ENCODE measurements at places on chromosomes 3 and 15. TPM values are rescaled to one million over a fixed set of nuclear protein-coding genes. Genes with fewer than 3 reads are reported as not detected.

DLL4 gene
- total RNA-seq: 3.5 TPM

GOLGA6B gene
- 18.0 TPM for total RNA-seq

PLSCR2 gene
- 9.4 TPM for total RNA-seq

CILP gene
- total RNA-seq: 27.1 TPM

PEX5L gene
- 6.3 TPM for total RNA-seq

MAP1A gene
- total RNA-seq: 17.7 TPM

TMCO5A gene
- total RNA-seq: 129 TPM

VPS39 gene
- 120 TPM for total RNA-seq

SLC22A14 gene
- 2.7 TPM for total RNA-seq

B3GNT5 gene
- total RNA-seq: 6.3 TPM

GLDN gene
- 1.3 TPM for total RNA-seq

NRG4 gene
- total RNA-seq: 10.8 TPM

EFCAB12 gene
- total RNA-seq: 7.3 TPM

SLC9C1 gene
- 9.8 TPM for total RNA-seq

SNTN gene
- total RNA-seq: not detected

DNA sequence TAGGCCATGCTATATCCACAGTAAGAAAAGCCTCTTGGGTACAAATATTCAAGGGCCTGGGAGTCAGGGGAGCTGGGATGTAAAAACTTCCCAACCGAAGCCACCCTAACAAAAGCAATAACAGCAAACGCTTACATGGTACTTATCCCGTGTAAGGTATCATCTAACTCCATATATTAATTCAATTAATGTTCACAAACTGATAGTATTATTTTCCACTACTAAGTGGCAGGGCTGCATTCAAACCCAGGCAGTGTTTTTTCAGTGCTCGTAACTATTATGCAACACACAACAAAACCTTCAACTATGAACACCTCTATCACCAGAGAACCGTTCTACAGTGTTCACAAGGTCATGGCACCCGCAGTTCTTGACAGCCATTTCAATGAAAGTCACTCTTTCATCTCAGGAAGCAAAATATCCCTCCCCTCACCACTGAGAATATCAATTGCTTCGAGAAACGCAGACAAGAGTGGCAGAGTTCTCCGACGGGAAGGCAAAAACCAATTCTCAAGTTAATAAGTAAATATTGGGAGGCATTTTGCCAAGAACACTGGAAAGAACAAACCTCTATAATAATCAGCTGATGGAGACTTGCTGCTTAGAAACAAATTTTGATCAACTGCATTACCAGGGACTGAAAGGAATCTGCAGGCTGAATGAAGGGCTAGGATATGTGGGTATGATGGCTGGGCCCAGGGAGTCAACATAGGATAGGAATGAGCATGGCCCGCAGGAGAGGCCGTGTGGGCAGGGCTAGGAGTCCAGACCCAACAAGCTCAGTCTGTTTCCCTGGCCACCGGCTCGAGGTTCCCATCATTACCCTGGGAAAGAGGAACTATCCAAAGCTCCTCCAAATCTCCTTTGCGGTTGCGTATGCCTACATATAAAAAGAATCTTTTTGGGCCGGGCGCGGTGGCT lies 72.3 kb downstream of the XXYLT1 start:
- no peak for DNase-seq
- no peaks in the 10 kb centered on the region for H3K27me3 ChIP-seq
- H3K27ac ChIP-seq: no peak overlapping the region
- no peaks in the 10 kb centered on the region for H3K4me1 ChIP-seq
- H3K4me3 ChIP-seq: no peak overlapping the region

DNA sequence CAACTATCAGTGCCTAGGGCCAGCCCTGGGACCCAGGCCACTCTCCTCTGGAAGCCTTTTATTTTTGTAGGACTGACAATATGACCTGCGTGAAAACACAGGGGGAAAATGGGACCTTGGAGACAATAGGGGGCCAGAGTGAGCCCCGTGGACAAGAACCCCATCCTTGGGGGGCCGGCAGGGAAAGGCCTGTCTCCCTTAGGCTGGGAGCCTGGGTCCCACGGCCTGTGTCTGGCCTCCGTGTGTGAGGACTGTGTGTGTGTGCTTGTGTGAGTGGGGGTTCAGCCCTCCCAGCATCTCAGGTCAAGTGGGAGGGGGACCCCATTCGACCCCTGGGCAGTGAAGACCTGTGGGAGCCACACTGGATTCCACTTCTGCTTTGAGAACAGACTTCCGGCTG lies 53.3 kb downstream of the EXOG start:
- no peak overlapping the region for H3K4me3 ChIP-seq
- no peak overlapping the region for H3K27ac ChIP-seq
- H3K27me3 ChIP-seq: no peaks in the 10 kb centered on the region
- peak; percentile 9 for DNase-seq

GRCh38 chr3:14797731-14798130 lies 21.0 kb upstream of the FGD5 start:
- H3K36me3 ChIP-seq: no peaks in the 10 kb centered on the region
- H3K4me1 ChIP-seq: no peaks in the 10 kb centered on the region
- H3K27me3 ChIP-seq: no peaks in the 10 kb centered on the region
- no peak overlapping the region for H3K27ac ChIP-seq
- no peak for DNase-seq

GRCh38 chr15:73856458-73857192 lies 16.7 kb upstream of the TBC1D21 start:
- H3K4me1 ChIP-seq: no peaks in the 10 kb centered on the region
- no peak for DNase-seq
- H3K4me3 ChIP-seq: no peak overlapping the region
- no peak overlapping the region for H3K27ac ChIP-seq

GRCh38 chr3:181999314-181999713 lies 287.6 kb downstream of the SOX2 start:
- no peaks in the 10 kb centered on the region for H3K4me1 ChIP-seq
- no peak overlapping the region for H3K27ac ChIP-seq
- DNase-seq: no peak
- no peak overlapping the region for H3K4me3 ChIP-seq

GRCh38 chr3:38147421-38147820 lies 9.0 kb downstream of the MYD88 start:
- DNase-seq: no peak
- H3K27me3 ChIP-seq: no peaks in the 10 kb centered on the region
- no peak overlapping the region for H3K27ac ChIP-seq
- H3K36me3 ChIP-seq: no peaks in the 10 kb centered on the region

DNA sequence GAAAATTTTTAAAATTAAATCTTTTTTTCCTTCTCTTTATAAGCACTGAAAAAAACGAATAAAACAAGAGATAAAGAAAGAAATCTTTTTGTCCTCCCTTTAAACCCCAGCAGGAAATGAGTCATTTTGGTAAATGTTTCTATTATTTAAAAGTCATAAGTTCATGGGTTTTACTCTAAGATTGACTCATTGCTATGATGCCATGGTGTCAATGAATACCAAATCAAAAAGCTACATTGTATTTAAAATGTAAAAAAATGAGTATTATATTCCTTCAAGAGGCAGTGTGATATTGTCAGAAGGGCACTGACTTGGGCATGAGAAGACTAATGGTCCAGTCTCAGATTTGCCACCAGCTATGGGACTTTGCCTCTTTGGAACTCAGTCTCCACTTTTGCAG lies 303.4 kb upstream of the DNAJC19 start:
- no peaks in the 10 kb centered on the region for H3K27me3 ChIP-seq
- no peaks in the 10 kb centered on the region for H3K36me3 ChIP-seq
- no peak overlapping the region for H3K4me3 ChIP-seq
- DNase-seq: no peak
- H3K4me1 ChIP-seq: no peaks in the 10 kb centered on the region

DNA sequence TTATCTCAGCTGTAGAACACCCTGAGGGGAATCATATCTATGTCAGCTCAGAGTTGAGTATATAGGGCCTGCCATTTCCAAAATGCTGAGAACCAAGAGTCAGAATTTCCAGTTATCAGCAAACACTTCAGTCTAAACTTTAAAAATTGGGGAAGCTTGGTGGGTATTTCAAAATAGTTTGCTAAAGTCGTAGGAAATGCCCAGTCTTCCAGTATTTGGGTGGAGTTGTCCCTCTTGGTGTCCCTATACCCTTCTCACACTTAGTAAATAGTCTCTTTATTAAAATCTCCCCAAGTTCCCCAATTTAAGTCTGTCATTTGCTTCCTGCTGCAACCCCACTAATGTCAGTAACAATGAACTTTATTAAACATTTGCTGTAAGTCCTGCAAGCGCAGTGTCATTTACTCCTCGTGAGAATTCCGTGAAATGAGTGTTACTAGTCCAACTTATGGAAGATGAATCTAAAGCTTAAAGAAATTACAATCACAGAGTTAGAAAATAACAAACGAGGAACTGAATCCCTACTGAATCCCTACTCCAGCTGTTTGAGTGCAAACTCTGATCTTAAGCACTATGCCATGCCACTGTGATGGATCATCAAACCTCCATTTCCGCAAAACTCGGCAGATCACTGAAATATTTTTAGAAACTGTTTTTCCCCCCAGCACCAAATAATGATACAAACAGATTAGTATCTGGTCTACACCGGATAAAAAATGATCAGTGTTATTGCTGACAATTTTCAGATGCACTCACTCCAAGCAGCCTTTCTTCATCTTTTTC lies 341.7 kb upstream of the PROK2 start:
- no peak for DNase-seq
- no peaks in the 10 kb centered on the region for H3K4me1 ChIP-seq
- H3K36me3 ChIP-seq: no peaks in the 10 kb centered on the region
- no peaks in the 10 kb centered on the region for H3K27me3 ChIP-seq
- no peak overlapping the region for H3K27ac ChIP-seq

DNA sequence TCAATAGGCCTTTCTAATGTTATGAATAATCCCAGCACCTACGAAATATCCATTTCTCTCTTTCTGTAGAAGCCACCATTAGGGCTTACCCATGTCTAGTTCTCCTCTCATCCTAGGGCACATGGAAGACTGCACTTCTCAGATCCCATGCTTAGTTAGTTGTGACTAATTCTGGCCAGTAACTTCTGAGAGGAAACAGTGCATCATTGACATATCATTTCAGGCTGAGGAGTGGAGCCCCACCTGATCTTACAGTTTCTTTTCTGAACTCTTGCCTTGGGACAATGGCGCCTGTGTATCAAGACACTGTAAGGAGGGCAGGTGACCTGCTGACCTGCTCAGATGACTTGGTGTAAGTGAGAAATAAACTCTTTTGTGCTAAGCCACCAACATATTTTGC lies 39.4 kb upstream of the TBL1XR1 start:
- no peak for DNase-seq
- no peaks in the 10 kb centered on the region for H3K36me3 ChIP-seq
- no peak overlapping the region for H3K4me3 ChIP-seq
- no peaks in the 10 kb centered on the region for H3K4me1 ChIP-seq

- no peaks in the 10 kb centered on the region for H3K27me3 ChIP-seq
- H3K4me3 ChIP-seq: no peak overlapping the region
- no peak for DNase-seq
- no peak overlapping the region for H3K27ac ChIP-seq
- no peaks in the 10 kb centered on the region for H3K36me3 ChIP-seq
- H3K4me1 ChIP-seq: no peaks in the 10 kb centered on the region
Observed at GRCh38 chr15:99683000-99683670, 50.1 kb downstream of the LYSMD4 start.

- no peak overlapping the region for H3K27ac ChIP-seq
- H3K36me3 ChIP-seq: no peaks in the 10 kb centered on the region
- DNase-seq: no peak
- no peak overlapping the region for H3K4me3 ChIP-seq
Observed at GRCh38 chr15:65451989-65452388, 29.2 kb upstream of the IGDCC4 start.

- DNase-seq: no peak
- H3K4me1 ChIP-seq: no peaks in the 10 kb centered on the region
- no peaks in the 10 kb centered on the region for H3K36me3 ChIP-seq
- H3K27me3 ChIP-seq: no peaks in the 10 kb centered on the region
- H3K4me3 ChIP-seq: no peak overlapping the region
Observed at GRCh38 chr3:94132777-94133176, 69.9 kb downstream of the NSUN3 start.

- H3K27me3 ChIP-seq: no peaks in the 10 kb centered on the region
- H3K27ac ChIP-seq: no peak overlapping the region
- H3K4me1 ChIP-seq: no peaks in the 10 kb centered on the region
- H3K36me3 ChIP-seq: no peaks in the 10 kb centered on the region
- no peak for DNase-seq
Observed at GRCh38 chr3:165382672-165383071, 186.5 kb upstream of the SLITRK3 start.

GRCh38 chr3:40532252-40532651 lies 7.5 kb downstream of the ZNF621 start:
- DNase-seq: no peak
- H3K4me3 ChIP-seq: no peak overlapping the region
- H3K4me1 ChIP-seq: no peaks in the 10 kb centered on the region
- H3K27me3 ChIP-seq: no peaks in the 10 kb centered on the region
- H3K36me3 ChIP-seq: no peaks in the 10 kb centered on the region

- H3K4me1 ChIP-seq: peaks cover 41% of the 10 kb centered on the region
- H3K36me3 ChIP-seq: no peaks in the 10 kb centered on the region
- no peak overlapping the region for H3K4me3 ChIP-seq
- no peak for DNase-seq
Observed at GRCh38 chr15:25740383-25741255, 122.5 kb downstream of the ATP10A start.

GRCh38 chr15:40250771-40251483 lies 12.1 kb downstream of the PAK6 start:
- no peaks in the 10 kb centered on the region for H3K36me3 ChIP-seq
- peaks cover 31% of the 10 kb centered on the region for H3K4me1 ChIP-seq
- no peak overlapping the region for H3K4me3 ChIP-seq
- H3K27ac ChIP-seq: peak overlapping the region; percentile 67
- no peak for DNase-seq
- no peaks in the 10 kb centered on the region for H3K27me3 ChIP-seq

- H3K4me3 ChIP-seq: no peak overlapping the region
- H3K27me3 ChIP-seq: no peaks in the 10 kb centered on the region
- H3K36me3 ChIP-seq: no peaks in the 10 kb centered on the region
- H3K27ac ChIP-seq: no peak overlapping the region
- DNase-seq: no peak
Observed at GRCh38 chr3:1131166-1131565, 38.3 kb downstream of the CNTN6 start.

GRCh38 chr3:58077596-58078285 lies 69.5 kb downstream of the FLNB start:
- no peak overlapping the region for H3K4me3 ChIP-seq
- no peak for DNase-seq
- H3K4me1 ChIP-seq: peaks cover 5% of the 10 kb centered on the region
- no peaks in the 10 kb centered on the region for H3K27me3 ChIP-seq
- no peak overlapping the region for H3K27ac ChIP-seq
- no peaks in the 10 kb centered on the region for H3K36me3 ChIP-seq

DNA sequence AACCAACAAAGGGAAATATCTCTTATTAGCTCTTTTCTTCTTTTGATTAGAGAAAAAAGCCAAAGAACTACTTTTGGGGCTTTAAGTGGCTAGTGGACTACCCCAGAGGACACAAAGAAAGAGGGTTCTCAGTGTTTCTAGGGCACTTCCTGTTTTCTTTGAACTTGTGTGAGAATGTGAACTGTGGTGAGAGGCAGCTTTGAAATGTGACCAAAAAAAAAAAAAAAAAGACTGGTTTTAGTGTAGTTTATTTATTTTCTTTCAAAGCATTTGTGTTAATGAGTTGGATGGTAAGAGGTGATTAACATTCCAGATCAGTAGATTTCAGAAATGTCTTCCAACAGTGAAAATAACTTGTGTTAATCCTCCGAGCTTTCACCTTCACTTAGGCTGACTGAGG lies 32.4 kb downstream of the SELENOT start:
- H3K36me3 ChIP-seq: no peaks in the 10 kb centered on the region
- no peaks in the 10 kb centered on the region for H3K27me3 ChIP-seq
- H3K4me1 ChIP-seq: no peaks in the 10 kb centered on the region

Data from testis (tissue), 5 donors.